ENCODE measurements at places on chromosomes 7 and 10.

DNA sequence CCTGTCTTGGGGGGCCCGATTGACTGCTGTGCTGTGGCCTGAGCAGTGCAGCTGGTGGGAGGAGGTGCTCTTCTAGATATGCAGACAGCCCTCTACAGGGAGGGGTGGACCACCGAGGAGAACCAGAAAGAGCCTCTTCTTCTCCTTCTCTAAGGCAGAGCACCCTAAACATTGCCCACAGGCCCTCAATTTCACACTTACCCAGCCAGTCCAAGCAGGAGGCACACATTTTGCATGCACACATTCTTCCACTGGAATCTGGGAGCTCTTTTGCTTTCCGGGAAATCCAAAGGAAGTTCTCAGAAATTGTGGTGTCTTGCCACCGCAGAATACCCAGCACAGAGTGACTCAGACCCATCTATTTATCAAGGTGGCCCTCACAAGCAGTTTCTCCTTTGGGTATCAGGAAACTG lies 45.8 kb downstream of the EEPD1 start:
- DNase-seq, result no peak

- DNase-seq, result no peak
These were observed 194.1 kb upstream of the SP8 start for GRCh38 chr7:20980668-20981264.

DNA sequence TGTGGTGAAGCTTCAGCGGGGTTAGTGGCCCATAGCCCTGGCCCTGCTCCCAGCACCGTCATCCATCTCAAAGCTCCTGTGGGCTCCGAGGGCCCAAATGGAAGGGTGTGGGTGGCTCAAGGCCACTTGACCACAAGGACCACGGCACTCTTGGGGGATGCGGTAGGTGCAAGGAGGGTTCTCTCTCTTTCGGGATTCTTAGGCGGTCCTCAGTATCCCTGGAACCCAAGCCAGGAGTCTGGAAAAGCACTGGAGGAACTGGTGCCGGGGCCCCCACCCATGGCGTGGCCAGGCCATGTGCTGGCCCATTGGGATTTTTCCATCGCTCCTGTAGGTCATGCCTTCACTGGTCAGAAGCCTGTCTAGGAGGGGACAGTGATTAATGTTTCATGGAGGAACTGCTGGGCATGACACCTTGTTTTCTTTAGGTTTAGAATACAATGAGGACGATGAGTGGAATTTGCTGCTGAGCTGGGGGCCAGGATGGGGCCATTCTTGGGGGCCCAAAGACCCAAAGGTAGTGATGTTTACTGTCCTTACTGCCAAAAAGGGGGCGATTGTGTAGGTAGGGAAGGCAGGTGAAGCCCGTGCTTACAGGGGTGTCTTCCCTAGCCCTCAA lies 16.7 kb downstream of the AQP1 start:
- DNase-seq, result no peak

GRCh38 chr7:158239290-158239981 lies 348.2 kb downstream of the PTPRN2 start:
- peak; percentile 52 for DNase-seq

GRCh38 chr7:122123746-122124145 lies 20.3 kb downstream of the AASS start:
- DNase-seq, result no peak

GRCh38 chr7:55198634-55199392 lies 166.3 kb upstream of the LANCL2 start:
- no peak for DNase-seq

DNA sequence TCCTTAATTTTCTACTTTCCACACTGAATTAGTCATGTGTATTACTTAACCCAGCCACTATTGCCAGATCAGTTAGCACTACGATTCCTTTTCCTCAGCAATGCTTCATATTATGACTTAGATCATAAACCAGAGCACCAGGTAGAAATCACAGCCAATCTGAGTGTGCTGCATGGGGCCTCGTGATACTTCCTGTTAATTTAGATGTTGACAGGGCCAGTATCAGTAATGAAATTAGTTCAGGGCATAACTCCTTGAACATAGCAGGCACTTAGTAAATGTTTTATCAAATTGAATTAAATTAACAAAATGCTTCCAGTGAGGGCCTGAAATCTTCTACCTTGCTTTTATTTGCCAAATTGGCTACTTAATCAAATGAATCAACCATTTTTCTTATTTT lies 169.3 kb upstream of the LRGUK start:
- DNase-seq, result no peak

- DNase-seq, result no peak
These were observed 244.6 kb downstream of the POLR1F start for GRCh38 chr7:19464241-19464640.

DNA sequence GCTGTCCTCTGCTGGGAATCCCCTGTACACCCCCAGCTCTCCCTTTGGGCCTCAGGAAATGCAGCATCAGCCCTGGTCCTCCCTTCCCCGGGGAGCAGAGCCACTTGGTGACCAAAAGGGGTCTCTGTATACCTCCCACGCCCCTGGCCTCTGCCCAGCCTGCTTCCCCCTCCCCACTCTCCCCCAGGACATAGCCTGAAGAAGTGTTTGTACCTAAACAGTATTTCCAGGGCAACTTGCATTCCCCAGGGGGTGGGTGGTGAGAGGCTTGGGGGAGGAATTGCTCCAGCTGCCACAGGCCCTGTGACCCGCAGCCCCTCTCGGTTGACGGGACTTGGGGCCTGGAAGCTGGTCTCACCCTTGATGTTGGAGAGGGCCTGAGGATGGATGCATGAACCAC lies 39.3 kb downstream of the TMEM270 start:
- no peak for DNase-seq

GRCh38 chr10:44398271-44398670 lies 13.4 kb upstream of the CXCL12 start:
- no peak for DNase-seq

DNA sequence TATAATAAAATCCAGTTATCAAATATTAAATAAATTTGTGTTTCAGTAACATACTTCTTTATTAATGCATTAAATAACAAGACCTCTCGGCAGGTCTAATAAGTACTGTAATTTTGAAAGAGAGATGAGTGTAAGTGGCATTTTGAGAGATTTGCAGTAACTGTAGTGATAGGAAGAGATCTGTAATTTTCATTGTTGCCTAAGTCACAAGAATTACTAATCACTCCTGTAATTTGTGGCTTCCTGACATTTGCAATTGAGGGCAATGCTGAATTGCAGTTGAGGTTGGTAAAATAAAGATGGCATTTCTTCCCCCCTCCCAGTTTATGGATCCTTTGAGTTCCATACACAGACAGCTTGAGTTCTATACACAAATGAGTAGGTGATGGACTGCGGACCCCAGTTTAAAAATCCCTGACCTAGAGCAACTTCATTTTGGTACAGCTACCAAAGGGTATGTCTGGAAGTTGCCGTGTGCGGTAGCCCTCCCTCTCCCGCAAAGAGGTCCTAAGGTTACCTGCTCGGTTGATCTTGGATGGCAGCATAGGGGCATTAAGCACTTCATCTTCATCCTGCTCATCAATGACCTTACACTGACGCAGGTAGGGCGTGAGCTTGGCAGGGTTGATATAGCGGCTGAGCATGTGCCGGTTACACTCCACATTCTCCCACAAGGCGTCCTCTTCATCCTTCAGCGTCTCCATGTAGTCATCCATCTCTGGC lies 96.4 kb downstream of the CARD11 start:
- no peak for DNase-seq

DNA sequence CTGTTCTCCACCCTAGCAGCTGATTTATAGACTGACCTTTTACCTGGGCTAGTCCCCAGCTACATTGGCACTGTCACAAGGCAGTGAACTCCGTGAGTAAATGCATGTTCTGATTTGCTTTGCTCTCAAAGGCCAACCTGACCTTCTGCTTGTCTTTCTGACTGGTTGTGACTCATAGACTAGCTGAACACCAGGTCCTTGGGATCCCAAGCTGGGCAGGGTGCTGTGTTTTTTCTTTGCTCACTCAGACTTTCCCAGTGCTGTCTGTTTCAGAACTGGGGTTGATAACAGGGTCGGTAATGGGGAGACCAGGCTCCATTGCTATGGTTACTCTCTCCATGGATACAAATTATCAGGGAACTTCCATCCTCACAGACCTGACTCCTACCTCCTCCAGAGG lies 35.0 kb downstream of the EVX1 start:
- no peak for DNase-seq

- no peak for DNase-seq
These were observed 50.6 kb upstream of the DUSP5 start for GRCh38 chr10:110446954-110447608.

DNA sequence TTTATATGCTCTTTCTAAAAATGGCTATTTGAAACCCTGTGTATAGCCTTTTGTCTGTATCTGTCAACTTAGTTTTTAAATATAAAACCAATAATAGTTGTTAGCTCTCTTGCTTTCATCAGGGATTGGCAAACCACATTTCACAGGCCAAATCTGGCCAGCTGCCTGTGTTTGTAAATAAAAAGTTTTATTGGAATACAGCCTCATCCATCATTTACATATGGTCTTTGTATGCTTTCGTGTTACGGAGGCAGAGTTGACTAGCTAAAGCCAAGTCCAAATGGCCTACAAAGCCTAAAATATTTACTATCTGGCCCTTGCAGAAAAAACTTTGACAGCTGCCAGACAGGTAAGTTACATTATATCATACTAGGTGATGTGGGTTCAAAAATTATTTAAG lies 235.0 kb downstream of the BICC1 start:
- DNase-seq, result no peak

- no peak for DNase-seq
These were observed 27.0 kb downstream of the LMOD2 start for GRCh38 chr7:123682690-123683089.

GRCh38 chr7:116924741-116925140 lies 28.6 kb upstream of the ST7 start:
- no peak for DNase-seq

- peak; percentile 27 for DNase-seq
These were observed 53.5 kb downstream of the SCIN start for GRCh38 chr7:12623885-12624498.

- no peak for DNase-seq
These were observed 25.4 kb downstream of the ANKRD61 start for GRCh38 chr7:6056616-6057015.

All from NCI-H1105 (cell line).